ENCODE measurements at places on chromosomes 16 and 17.

DNA sequence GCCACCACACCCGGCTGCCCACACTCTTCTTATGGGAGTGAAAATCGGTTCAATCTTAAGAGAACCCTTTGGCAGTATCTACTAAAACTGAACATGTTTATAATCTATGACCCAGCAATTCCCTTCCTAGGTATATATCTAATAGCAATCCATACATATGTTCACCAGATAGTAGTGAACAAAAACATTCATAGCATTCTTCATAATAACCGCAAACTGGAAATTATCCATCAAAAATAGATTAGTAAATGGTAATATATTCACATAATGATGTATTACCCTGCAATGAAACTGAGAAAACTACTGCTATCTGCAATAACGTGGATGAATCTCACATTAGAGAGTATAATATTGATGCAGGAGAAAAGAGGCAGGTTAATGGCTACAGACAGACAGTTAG, 23.1 kb downstream of the COPRS start:
- DNase-seq = no peak

DNA sequence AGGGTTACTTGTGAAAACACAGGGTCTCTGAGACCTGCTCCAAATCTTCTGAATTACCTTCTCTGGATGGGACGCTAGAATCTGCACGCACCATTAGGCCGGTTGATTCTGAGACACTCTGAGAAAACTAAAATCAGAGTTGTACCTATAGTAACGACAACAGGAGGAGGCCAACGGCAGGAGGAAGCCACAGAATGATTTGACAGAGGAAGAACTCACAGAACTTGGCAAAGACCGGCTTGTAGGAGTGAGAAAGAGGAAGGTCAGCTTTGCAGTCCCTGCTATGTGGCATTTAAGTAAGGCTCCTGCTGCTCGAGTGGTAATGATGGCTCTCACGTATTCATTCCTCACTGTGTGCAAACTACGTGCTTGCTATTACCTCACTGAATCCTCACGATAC, 483.0 kb downstream of the TMEM114 start:
- peak; percentile 26 for DNase-seq

GRCh38 chr17:48192321-48192731, 84.8 kb downstream of the SNX11 start:
- DNase-seq = no peak

- DNase-seq = no peak
Measured at GRCh38 chr16:78072275-78072674, 27.2 kb upstream of the WWOX start.

DNA sequence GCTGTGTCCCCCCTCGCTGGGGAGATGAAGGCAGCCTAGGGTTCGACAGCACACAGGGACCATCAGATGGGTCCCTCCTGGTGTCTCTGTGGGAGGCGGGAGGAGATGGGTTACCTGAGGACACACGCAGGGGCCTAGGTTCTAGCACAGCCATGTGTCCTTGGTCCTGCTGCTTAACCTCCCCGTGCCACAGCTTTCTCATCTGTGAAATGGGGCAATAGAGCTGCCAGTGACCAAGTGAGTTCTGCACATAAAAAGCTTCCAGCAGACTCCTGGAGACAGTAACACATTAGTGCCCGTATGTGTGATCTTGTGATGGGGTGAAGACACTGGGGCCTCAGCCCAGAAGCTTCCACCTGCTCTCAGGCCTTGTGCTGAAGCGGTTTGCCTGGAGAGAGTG, 96.0 kb upstream of the GSE1 start:
- DNase-seq = no peak

DNA sequence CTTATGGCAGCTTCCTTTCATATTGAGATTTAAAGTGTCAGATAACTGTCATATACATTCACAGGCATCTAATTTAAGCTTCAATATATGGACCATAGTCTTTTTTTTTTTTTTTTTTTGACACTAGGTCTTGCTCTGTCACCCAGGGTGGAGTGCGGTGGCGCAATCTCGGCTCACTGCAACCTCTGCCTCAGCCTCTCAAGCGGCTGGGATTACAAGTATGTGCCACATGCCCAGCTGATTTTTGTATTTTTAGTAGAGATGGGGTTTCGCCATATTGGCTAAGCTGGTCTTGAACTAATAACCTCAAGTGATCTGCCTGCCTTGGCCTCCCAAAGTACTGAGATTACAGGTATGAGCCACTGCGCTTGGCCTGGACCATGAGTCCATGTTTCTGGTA, 13.6 kb downstream of the CEP95 start:
- no peak for DNase-seq

DNA sequence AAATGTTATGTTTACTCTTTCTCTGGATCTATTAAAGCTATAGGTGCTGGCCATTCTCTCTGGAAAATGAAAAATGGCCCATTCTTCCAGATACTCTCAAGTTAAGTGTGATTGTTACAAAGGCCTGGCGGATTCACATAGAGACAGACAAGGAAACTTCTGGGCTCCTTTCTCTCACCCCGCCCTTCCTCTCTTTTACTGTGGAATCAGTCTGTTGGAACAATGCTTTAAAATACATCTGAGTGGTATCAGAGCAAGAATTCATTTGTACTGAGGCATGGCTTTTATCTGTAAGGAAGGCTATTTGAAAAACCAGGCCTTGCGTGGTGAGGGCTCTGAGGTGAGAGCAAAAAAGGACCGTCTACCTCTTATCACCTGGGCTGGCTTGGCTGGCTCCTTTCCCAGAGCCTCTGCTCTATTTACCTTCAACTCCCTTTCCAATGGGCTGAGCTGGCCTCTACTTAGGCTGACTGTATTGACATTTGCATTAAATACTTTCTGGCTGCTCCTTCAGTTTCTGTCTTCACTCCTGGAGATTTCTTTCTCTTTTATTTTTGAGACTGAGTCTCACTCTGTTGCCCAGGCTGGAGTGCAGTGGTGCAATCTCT, 274.0 kb downstream of the PHKB start:
- DNase-seq = no peak

GRCh38 chr17:19268611-19269010, 31.4 kb downstream of the EPN2 start:
- no peak for DNase-seq

DNA sequence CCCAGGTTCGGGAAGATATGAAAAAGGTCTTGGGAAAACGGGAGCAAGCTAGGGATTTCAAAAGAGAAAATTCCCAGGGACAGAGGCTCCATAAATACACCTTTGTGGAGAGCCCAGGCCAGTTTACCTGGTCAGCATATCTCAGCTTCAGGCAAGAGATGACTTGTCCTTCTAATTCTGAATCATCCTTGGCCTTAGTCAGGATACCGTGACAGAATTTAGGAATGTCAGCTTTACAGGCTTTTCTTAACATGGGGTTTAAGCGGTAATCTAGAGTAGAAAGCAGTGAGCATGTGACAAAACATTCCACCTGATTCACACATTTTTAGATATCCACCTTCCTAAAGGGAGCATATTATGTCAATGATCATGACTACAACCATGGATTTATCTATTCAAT, 41.1 kb upstream of the CLEC18B start:
- DNase-seq = no peak

GRCh38 chr17:77304051-77304745, 163.4 kb downstream of the SEC14L1 start:
- no peak for DNase-seq

DNA sequence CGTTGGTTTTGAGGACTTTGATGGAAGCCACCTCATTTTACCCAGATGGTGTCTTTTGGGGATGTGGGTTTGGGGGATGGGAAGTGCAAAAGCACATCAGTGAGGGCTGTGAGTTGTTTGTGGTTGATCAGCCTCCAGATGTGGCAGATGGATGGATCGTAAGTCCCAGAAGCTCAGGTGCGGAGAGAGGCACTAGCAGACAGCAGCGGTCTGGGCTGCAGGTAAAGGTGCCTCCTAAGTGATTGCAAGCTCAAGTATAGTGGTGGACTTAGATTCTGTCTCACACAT, 18.0 kb downstream of the HS3ST3B1 start:
- peak; percentile 61 for DNase-seq

GRCh38 chr16:67241008-67241900, 6.0 kb downstream of the FHOD1 start:
- no peak for DNase-seq

DNA sequence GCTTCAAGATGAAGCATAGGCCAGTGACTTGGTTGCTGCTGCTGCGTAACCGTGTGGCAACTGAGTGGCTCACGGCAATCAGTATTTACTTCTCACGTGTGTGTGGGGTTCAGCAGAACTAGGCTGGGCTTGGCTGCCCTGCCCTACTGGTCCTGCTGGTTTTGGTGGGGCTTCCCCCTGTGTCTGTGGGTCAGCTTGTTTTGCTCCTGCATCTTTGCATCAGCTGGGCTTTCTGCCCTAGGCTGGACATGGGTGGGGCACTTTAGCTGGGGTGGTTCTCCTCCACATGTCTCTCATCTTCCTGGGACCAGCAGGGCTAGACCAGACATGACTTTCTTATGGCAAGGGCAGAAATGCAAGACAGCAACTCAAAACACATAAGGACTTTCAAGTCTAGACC, 550.5 kb downstream of the MAF start:
- no peak for DNase-seq

- no peak for DNase-seq
Measured at GRCh38 chr16:3602320-3602653, 9.1 kb downstream of the SLX4 start.

DNA sequence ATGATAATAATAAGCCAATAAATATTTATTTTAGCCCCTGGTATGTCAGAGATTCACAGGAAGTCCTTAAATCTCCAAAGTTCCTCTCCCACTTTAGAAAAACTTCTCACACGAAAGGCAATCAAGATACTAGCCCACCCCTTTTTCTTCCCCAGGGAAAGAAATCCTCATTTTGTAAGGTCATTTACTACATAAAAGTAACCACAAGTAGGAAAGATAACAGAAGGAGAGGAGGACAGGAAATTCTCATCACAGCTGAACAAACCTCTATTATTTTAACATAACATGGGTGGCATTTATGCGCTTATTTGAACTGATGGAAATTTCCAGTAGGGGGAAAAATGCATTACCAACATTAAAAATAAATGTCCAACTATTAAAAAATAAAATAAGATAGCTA, 3.4 kb downstream of the FAM222B start:
- DNase-seq = no peak

GRCh38 chr17:65567566-65567965, 6.1 kb upstream of the AXIN2 start:
- DNase-seq = no peak

- DNase-seq = no peak
Measured at GRCh38 chr16:5925850-5926249, 828.3 kb upstream of the EEF2KMT start.

GRCh38 chr17:36851250-36851649, 86.0 kb upstream of the LHX1 start:
- no peak for DNase-seq

GRCh38 chr17:61338000-61338798, 61.4 kb upstream of the TBX2 start:
- no peak for DNase-seq

DNA sequence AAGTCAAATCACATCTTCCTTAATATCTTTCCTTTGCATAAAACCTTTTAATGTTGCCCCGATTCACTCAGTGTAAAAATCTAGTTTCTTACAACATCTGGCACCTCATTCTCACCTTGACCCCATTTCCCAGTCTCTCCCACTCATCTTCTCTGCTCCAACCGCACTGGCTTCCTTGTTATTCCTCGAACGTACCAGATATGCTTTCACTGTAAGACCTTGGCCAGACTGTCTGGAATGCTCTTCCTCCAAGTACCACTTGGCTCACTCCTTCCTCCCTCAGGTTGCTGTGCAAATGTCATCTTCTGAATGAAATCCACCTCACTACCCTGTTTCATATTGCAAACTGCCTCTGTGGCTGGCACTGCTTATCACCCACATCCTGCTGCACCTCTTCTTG, 433.6 kb downstream of the HAPSTR1 start:
- DNase-seq = no peak

GRCh38 chr16:70151391-70151790, 22.2 kb upstream of the CLEC18C start:
- no peak for DNase-seq

DNA sequence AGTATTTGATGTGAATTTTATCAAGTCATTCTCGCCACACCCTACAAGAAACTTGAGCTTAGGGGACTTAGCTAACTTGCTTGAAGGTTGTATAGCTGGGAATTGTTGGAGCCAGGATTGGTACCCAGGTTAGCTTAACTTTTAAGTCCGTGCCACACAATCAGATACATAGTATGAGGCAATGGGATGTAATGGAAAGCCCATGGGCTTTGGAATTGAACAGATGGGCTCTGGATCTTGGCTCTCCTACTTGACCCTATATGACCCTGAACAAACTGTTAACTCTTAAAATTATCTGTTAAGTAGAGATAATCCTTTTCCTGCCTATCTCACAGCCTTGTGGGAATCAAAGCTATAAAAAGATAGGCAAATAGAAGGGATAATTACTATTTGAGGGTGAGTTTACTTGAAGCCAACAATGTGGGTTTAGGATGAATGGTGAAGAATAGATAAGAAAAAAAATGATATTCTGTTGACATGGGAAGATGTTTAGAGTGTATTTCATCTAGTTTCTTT, 51.9 kb upstream of the CACNG3 start:
- no peak for DNase-seq

DNA sequence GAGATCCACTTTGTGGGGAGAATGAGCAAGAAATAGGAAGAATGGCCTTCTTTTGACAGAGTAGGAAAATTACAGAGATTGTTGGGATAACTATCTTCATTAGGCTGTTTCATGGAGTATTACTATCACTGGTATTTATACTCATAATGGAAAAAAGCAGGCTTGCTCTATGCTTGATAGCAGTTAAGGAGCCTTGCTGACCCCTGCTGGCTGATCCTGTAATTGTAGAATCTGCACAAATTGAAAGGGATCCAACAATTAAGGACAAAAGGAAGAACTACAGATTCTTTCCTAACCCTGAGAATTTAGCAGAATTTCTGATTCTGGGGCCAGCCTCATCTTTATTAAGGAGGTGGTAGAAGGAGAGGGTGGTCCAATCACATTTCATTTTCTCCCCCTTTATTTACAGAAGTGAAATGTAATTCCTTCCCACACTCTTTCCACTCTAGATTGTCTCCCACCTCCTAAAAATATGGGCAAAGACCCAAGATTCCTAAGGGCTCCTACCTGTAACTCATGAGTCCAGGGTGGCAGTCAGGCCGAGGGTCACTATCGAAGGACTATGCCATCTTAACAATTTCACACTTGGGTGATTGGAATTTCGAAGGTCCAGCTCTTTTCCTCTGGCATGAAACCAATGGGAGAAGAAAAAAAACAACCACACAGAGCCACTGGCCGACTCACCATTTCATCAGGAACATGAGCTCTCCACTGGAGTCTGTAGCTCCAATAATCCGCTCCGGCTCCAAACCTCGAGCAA, 26.3 kb downstream of the NFE2L1 start:
- DNase-seq = peak; percentile 72

DNA sequence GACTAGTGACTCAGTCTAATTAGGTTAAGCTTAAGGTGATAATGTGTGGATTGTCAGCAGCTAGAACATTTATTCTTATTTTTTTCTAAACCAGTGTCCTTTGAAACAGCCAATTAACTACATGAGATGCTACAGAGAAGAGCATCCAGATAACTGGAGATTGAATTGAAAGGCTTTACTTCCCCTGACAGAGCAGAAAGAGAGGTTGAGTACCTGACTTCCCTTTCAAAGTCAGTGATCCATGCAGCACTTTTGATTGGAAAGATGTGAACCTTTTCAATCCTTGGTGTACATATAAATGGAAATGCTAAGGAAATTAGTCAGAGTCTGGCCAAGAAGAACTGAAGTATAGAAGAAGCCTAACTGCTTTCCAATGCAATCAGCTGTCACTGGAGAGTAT, 653.8 kb downstream of the CDH8 start:
- no peak for DNase-seq

GRCh38 chr16:86673090-86673955, 95.0 kb downstream of the FOXL1 start:
- DNase-seq = no peak

- DNase-seq = no peak
Measured at GRCh38 chr16:57852189-57852588, 49.9 kb upstream of the KIFC3 start.

Data from common myeloid progenitor, CD34-positive (primary cell).